ENCODE measurements at places on chromosomes 7 and 10.

- no peak for DNase-seq
These were observed 30.3 kb downstream of the SKIDA1 start for GRCh38 chr10:21495002-21495751.

- DNase-seq: no peak
These were observed 68.7 kb upstream of the SEC61G start for GRCh38 chr7:54827734-54828133.

- DNase-seq: no peak
These were observed 50.9 kb downstream of the ADAM12 start for GRCh38 chr10:126337251-126337810.

GRCh38 chr10:97869091-97870042 lies 19.7 kb downstream of the GOLGA7B start:
- peak; percentile 50 for DNase-seq

DNA sequence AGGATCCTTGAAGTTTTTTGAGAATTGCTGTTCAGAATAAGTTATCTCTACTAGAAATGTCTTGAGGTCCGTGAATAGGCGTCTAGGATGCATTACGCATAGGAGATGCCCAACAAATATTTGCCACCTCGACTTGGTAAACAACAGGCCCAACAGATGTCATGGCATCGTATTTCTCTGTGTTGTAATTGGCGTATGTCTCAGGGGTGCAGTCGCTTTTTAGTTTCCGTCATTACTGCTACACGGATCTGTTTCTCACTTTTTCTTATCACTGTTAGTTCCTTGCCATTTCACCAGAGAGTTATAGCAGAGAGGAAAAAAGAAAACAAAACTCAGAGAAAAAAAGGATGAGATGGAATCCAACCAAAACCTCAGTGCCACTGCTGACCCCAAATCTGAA lies 73.0 kb upstream of the SFMBT2 start:
- DNase-seq: no peak
